HuH-7.5 (cell line): ENCODE measurements at places on chromosomes 4 and X.

DNA sequence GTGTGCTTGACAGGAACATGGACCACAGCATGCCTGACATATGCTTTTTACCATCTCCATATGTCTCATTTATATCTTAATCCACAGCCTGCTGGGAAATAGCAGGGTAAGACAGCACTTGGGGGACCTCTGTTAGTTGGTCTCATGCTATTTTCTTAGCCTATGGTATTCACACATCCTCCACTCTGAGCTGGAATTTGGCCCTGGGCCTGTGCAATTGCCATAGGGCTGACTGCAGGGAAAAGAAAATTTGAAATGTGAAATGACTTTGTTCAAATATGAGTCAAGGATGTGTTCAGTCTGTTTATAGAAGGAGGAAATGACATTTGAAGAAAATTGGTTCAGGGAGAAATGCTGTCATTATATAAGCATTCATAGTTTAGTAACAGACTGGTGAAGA is 9.6 kb upstream of the MAP7D3 start:
- no peak for DNase-seq

- DNase-seq = no peak
Measured at GRCh38 chr4:4729206-4729605, 130.3 kb upstream of the MSX1 start.

GRCh38 chrX:130834149-130834548 is 68.9 kb downstream of the ENOX2 start:
- no peak for DNase-seq

- no peak for DNase-seq
Measured at GRCh38 chr4:6776920-6777635, 5.4 kb upstream of the KIAA0232 start.

GRCh38 chrX:55326985-55327384 is 62.3 kb upstream of the PAGE3 start:
- no peak for DNase-seq

- no peak for DNase-seq
Measured at GRCh38 chrX:24487571-24487970, 22.5 kb downstream of the PDK3 start.

DNA sequence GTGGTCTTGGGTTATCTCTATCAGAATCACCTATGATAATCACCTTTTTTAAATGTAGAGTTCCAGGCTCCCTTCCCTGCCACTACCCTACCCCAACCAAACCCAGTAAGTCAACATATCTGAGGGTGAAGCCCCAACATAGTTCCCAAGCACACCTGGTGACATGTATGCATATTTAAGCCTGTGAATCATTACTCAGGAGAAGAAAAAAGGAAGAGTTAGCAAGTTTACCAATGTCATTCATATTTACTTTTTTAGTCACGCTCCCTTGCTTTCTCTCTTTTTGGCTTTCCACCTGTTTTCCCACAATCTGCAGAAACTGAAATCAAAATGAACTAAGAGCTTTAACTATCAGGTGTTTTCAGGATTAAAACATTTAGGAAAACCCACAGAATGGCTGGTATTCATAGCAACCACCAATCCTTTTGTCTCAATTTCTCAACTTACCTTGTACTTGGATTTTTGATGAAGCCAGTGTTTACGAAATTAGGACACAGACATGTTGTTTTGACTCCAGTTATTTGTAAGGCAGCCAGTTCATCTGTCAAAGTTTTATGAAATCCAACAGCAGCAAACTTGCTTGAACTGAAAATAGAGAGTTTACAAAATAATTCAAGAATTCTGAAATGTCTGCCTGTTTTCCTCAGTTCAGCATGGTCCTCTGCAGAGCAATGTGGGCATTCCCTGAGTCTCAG is 34.0 kb downstream of the HSD17B11 start:
- no peak for DNase-seq

GRCh38 chr4:85372966-85373365 is 102.0 kb upstream of the ARHGAP24 start:
- no peak for DNase-seq

GRCh38 chrX:148316446-148316845 is 184.0 kb upstream of the AFF2 start:
- DNase-seq = no peak

- DNase-seq = no peak
Measured at GRCh38 chrX:9717376-9717775, 48.3 kb downstream of the GPR143 start.

GRCh38 chr4:163042306-163042705 is 124.4 kb downstream of the NAF1 start:
- DNase-seq = no peak

DNA sequence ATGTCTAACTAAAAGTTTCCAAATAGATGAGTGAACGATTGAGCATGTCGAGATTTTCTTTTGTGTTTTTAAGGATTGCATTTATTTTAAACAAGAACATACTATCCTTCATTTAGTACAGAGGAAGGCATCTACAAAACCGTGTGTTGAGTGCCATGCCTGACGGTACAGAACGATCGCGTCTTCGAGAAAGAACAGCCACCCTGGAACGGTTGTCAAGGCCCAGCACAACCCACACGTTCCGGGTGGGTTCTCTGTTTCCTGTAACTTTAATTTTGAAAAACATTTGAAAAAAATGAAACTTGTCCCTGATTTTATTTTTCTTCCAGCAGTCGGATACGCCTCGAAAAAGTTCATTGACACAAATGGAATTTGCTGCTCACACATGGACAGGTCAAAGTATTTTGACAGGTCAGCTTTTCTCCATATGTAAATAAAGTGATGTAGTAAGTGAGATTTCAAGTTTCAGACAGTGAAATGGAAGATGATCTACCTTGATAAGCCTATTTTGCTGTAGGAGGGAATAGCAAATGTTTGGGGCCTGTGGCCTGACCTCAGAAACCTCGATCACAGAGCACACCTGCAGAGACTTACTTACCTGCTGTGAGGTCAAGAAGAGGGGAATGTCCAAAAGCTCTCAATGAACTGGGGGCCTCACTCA is 24.4 kb upstream of the CYP4V2 start:
- no peak for DNase-seq

DNA sequence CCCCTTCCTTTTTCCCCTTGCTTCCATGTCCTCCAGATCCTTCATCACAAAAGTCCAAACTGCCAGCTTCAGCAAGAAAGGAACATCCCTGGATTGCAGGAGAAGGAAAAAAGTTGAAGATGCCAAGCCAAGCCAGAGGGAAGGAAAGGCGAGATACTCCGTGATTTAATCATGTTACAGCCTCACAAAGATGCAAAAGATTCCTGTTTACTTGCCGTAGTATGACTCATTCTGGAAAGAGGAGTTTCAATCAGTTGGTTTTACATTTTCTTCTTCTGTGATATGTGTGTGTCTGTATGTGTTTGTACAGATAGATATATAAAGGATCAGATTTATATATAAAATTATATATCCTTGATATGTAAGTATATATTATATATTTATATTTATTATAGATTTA is 69.3 kb downstream of the BTC start:
- no peak for DNase-seq

DNA sequence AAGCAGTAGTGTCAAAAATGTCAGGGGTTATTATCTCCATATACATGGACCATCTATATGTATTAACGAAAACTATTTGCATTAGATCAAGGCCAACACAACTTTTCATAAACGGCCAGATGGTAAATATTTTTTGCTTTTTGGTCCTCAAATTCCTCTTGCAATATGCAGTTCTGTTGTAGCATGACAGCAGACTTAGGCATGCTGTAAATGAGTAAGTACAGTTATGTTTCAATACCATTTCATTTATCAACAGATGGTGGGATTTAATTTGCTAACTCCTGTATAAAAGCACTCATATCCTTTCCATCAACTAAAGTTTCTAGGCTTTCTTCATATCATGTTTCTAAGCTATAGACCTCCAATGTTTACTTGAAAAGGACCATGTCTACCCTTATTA is 208.1 kb downstream of the ANKRD50 start:
- DNase-seq = no peak

GRCh38 chr4:680928-681645 is 6.7 kb downstream of the MYL5 start:
- peak; percentile 74 for DNase-seq

DNA sequence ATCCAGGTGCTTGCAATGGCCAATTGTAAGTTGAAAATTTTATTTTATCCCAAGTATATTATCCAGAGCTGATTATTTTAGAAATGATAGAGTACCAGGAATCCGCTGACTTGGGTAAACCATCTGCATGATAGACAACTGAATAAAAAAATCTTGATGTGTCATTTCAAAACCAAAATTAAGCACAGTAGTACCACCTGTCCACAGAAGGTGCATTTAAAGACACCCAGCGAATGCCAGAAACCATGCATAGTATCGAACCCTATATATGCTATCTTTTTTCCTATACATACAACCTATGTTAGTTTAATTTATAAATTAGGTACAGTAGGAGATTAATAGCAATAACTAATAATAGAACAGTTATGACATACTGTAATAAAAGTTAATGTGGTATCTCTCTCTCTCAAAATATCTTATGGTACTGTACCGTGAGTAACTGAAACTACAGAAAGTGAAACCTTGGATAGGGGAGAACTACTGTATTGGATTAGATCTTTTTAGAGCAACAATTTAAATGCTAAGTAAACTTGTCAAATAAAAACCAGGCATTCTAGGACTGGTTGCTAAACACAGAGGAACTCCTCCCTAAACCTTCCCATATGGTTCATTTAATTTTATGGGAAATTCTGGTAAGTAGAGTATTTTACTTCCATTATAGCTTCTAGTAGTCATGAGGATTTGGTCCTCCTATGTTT is 6.2 kb downstream of the NEIL3 start:
- no peak for DNase-seq

DNA sequence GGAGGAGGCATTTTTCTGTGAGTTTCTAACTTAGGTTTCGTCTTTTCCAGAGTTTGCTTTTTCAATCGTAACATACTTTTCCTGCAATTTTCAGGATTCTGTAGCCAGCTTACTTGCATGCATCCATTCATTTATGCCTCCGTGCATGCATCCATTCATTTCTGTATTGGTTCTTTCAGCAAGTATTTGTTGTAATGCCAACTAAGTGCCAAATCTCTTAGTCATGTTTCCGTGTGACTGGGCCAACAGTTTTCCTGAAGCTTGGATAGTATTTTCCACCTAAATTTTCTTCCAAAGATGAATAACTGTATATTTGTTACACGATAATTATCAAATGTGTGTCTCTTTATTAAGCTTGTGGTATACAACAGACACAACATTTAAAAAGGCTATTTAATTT is 41.5 kb downstream of the CBLL2 start:
- DNase-seq = no peak

GRCh38 chr4:88823058-88823919 is 125.7 kb upstream of the NAP1L5 start:
- DNase-seq = peak; percentile 22

DNA sequence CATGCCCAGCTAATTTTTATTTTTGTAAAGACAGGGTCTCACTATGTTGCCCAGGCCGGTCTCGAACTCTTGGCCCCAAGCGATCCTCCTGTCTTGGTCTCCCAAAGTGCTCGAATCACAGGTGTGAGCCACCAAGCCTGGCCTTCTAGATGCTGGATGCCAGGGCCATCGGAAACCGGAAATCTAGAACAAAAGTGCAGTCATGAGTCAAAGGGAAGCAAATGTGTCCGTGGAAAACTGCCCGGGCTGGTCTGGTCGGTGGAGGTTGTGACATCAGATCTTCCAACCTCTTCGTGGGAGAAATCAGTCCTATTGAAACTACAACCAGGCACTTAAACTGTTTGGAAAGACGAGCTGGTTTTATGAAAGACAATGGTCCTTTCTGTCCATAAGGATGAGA is 92.3 kb upstream of the SHOX start:
- DNase-seq = no peak

DNA sequence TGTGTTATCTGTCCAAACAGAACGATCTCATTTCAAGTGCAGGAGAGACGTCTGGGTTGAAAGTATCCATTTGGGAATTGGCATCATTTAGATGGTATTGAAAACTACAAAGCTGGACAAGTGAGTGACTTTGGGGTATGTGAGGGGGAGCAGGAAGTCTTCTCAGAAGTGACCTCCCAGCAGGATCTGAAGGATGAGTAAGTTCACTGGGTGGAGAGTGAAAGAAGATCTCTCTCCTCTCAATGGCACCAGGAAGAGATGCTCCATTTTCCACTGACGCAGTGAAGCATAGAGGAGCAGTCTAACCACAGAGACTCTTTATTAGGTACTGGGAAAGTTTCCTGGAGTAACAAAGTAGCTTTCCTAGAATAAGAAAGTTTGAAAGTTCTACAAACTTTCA is 161.0 kb downstream of the CPE start:
- DNase-seq = no peak

DNA sequence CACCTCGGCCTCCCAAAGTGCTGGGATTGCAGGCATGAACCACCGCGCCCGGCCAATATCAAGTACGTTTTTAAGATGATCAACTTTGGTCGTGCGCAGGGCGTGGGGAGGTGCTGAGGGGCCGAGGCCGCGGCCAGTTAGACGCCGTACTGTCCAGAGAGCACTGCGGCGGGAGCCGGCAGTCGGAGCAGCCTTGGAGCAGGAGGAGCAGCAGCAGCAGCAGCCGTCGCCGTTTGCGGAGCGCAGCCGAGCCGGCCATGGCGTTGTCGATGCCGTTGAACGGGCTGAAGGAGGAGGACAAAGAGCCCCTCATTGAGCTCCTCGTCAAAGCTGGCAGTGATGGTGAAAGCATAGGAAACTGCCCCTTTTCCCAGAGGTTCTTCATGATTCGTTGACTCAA is 8.5 kb upstream of the USP9X start:
- DNase-seq = no peak

GRCh38 chr4:1296324-1297022 is 6.8 kb downstream of the MAEA start:
- DNase-seq = peak; percentile 7

DNA sequence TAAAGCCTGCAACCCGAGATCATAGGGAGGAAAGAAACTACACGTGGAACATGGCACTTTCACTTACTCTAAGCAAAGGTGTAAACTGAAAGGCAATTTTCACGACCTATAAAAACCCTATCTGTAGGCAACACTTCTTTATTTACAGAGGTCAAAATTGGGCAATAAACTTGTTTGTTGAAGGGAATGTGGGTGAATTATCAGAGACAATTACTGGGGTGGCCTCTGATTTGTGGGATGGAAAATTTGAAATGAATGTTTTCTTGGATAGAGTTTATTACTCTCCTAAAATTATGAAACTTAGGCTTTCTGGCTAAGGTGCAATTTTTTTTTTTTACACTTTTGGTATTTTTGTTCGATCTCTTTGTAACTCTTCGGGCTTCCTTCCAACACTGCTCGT is 734.1 kb upstream of the TENM3 start:
- no peak for DNase-seq
